ENCODE measurements at places on chromosomes 3 and 15.

DNA sequence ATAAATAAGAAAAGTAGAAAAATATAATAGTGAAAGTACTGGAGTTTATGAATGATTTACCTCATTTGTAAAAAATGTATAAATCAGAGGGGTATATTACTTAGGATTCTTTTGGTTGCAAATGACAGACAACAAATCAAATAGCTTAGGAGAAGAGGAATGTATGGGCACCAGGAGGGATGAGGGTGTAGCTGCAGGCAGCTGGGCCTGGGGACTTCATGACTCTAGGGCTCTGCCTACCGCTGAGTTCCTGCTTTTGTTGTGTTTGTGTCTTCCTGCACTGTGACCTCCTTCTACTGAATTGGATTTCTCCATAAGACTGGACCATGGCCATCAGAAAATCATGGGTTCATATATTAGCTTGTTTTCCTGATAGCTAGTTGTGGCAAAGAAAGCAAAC lies 27.9 kb upstream of the PDE8A start:
- no peak for DNase-seq

GRCh38 chr15:85475317-85475701 lies 94.9 kb downstream of the AKAP13 start:
- DNase-seq = no peak

- DNase-seq = no peak
Observed at GRCh38 chr15:43868406-43868805, 41.6 kb downstream of the WDR76 start.

- DNase-seq = no peak
Observed at GRCh38 chr3:152595975-152596821, 238.7 kb upstream of the P2RY1 start.

- DNase-seq = no peak
Observed at GRCh38 chr15:59013246-59013873, 25.9 kb downstream of the RNF111 start.

DNA sequence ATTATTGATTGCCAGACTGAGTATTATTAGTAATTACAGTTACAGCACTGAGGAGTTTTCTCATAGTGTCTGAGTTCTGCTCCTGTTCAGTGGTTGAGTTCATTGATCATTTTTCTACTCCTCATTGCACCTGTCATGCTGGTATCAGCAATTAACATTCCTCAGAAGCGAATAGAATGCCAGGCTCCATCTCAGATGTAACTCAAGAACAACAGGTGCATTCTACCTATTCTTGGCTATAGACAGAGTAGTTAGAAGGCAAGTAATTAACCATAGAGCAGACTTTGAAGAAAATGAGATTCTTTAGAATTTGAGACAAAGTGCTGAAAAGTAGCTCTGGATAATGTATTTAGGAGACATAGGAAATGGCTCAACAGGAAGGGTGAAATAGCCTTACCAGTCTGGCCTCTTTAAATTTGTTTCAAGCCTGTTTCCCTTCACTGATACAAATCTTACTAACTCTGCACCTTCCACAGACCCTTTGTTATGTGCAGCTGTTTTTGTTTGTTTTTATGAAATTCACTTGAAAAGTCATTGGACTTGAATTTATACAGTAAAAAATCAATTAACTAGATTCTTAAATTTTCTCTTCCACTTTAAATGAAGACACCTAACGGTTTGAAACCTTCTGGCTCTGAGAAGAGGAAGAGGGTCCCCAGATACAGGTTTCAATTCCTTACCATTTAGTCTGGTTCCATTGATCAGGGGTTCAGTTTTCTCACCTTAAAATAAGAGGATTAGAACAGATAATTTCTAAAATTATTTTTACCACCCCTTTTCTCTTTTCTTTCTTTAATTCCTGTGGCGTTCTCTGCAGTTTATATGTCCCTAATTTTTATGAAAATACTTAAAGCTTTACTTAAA lies 109.6 kb downstream of the FNDC3B start:
- no peak for DNase-seq

GRCh38 chr3:24123596-24123995 lies 178.5 kb downstream of the NR1D2 start:
- DNase-seq = no peak

DNA sequence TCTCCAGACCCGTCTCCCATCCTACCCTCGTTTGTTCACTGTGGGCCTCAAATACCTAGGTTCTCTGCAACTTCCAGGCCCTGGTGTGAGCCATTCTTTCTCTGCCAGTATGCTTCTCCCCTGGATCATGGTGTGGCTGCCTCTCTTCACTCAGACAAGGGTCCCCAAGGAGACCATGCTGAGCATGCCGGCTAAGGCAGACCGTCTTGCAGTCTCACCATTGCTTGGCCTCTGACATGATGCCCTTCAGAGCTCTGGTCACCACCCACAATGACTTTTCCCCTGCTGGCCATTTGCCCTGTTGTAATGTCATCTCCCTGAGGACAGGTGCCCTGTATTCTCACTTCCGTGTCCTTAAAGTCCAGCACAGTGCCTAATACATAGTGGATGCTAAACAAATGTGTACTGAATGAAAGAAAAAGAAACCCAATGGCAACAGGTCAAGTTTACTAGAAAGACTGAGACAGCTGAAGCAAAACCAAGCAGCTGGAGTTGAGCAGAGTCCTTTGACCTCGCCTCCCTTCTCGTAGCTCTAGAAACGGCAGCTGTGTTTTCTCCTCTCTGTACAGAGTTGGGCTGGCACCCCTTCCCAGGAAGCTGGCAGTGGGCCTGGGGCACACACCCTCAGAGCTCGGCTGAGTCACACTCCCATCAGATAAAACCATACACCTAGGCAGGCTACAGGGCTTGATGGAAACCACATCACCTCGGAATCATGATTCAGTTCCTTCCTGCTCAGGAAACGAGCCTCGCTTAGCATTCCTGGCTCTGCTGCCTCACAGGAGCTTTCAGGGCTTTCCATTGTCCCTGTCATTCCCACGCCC lies 8.6 kb downstream of the TLR9 start:
- DNase-seq = no peak

Measured in NCI-H1694 treated with DMSO at 0.1 percent for 48 hours (cell line).